IPS DF 6.9 (cell line): ENCODE measurements at places on chromosomes 16 and 17.

- no peak for DNase-seq
These were observed 2.3 kb downstream of the RSAD1 start for GRCh38 chr17:50480854-50481490.

DNA sequence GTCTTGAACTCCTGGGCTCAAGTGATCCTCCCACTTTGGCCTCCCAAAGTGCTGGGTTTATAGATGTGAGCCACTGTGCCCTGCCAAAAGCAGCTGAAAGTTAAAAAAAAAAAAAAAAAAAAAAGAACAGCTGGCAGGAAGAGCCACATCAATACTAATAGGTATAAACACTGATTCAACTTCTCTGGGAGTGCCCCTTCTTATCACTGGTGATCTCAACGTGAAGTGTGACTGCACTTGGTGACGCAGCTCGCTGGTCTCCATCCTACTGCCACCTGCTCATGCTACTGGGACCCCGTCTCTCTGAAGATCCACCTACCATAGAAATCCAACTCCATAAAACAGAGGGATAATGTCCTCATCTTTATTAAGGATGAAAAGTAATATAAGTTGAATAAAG is 40.8 kb downstream of the RNF157 start:
- no peak for DNase-seq

GRCh38 chr16:6146874-6147425 is 1049.4 kb upstream of the EEF2KMT start:
- DNase-seq: peak; percentile 31

DNA sequence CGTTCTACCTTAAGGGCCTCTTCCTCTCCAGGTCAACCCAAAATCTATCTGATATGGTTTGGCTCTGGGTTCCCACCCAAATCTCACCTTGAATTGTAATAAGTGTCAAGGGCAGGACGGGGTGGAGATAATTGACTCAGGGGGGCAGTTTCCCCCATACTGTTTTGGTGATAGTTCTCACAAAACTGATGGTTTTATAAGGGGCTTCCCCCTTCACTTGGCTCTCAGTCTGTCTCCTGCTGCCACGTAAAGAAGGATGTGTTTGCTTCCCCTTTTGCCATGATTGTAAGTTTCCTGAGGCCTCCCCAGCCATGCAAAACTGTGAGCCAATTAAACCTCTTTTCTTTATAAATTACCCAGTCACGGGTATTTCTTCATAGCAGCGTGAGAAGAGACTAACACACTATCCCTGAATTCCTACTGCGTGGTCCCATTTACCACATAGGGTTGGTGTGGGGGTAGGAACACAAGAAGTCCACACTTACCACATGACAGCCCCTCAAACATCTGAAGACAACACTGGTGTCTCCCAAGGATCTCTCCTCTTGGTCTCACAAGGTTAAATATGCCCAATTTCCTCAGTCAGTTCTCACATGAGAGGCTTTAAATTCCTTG is 8.2 kb downstream of the COTL1 start:
- no peak for DNase-seq

DNA sequence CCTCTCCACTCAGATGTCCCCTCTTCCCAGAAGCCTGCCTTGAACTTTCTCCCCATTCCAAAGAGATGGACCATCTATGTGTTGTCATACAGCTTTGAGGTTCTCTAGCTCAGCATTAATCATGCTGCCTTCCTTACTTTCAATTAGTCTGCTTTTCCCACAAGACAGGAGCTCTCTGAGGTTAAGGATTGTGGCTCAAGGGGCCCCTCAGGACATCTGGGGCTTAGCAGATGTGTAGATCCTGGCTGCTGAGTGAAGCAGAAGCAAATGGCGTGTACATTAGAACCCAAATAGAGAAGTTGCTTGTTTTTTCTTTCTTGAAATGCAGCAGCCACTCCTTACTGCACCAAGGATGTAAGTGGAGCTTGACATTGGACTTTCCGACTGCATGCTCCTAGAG is 330.5 kb upstream of the TNRC6C start:
- no peak for DNase-seq

GRCh38 chr17:4499431-4500190 is 930 bp downstream of the SPNS2 start:
- DNase-seq: no peak

- DNase-seq: no peak
These were observed 28.2 kb upstream of the ZC3H18 start for GRCh38 chr16:88541831-88542616.

DNA sequence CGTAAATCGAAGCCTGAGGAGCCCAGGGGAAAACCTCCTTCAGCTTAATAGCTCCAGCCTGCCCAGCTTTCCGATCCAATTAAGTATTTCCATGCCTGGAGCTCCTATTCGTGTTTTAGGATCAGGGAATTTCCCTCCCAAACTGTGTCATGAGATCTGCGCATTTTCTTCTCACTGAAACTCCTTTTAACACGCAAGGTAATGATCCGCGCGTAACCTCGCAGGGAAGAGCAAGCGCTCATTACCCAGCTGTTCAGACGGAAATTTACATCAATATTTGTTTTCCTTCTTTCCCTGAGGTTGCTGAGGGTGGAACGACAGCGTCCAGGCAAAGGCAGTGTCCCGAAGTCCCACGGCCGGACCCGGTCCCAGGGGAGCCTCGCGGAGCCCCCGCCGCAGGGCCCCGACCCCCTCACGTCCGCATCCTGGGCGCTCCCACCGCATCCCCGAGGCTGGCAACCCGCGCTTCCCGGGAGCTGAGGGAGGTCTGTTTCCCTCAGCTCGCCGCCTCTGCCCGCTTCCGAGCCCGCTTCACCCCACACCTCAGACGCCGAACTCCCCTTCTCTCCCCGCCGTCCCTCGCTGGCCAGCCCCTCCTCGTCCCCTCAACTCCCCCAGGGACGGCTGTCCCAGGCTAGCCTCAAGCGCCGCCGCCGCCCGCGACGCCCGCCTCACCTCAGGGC is 415 bp downstream of the ABCA5 start:
- DNase-seq: no peak

GRCh38 chr17:68182940-68183551 is 64.8 kb upstream of the AMZ2 start:
- DNase-seq: no peak

GRCh38 chr17:30600060-30600829 is 123.0 kb downstream of the GOSR1 start:
- peak; percentile 73 for DNase-seq

- no peak for DNase-seq
These were observed 23.3 kb downstream of the STAT5B start for GRCh38 chr17:42252597-42253550.

DNA sequence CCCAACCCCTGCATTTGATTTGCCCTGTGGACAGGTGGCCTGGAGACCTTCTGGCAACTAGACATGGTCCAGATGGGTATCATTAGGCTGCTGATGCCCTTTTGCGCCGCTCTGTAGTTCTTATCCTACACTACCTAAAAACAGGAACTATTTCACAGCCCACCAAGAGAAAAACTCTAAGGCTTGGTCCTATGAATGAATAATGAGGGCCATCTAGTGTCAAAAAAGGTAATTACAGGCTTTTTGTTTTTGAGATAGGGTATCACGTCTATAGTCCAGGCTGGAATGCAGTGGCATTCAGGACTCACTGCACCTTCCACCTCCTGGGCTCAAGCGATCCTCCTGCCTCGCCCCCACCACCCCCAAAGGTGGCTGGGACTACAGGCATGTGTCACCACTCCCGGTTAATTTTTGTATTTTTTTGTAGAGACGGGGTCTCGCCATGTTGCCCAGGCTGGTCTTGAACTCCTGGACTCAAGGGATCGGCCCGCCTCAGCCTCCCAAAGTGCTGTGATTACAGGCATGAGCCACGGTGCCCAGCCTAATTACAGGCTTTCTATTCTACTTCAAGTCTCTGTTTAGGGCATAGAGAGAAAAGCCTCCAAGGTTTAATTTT is 20.9 kb downstream of the COIL start:
- DNase-seq: peak; percentile 45

- no peak for DNase-seq
These were observed 18.4 kb downstream of the LIMD2 start for GRCh38 chr17:63681530-63681929.

GRCh38 chr16:48608871-48609651 is 919 bp downstream of the N4BP1 start:
- no peak for DNase-seq

GRCh38 chr17:40034426-40035161 is 19.4 kb downstream of the CSF3 start:
- DNase-seq: no peak

GRCh38 chr16:19520861-19521331 is 1.0 kb downstream of the GDE1 start:
- DNase-seq: no peak

DNA sequence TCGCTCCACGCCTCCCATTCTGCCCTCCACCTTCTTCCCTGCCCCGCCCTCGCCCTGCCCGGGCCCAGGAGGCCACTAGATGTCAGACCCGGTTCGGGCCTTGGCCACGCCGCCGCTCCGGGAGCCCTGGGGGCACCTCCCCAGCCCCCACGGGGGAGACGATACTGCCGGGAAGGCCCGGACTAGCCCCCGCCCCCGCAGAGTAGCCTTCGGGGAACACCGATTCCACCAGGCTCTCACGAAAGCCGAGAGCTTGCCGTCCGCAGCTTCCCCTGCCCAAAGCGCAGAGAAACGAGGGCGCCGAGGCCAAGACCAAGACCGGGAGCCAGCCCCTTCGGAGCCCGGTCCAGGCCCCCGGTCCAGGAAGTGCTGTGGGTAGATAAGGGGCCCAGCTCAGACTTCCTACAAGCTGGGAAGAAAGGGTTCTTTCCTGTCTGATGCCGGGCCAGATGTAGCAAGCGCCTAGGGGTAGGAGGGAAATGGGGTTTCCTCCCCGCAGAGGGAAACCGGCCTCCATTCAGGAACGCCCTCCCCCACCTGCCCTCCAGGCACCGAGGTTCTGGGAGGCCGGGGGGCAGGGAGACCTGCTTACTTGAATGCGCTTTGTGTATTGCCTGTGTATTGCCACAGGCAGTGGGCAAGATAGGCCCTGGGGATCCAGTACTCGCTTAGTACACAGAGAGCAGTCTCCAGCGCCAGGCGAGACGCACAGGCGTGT is 806 bp upstream of the CYB561 start:
- no peak for DNase-seq

DNA sequence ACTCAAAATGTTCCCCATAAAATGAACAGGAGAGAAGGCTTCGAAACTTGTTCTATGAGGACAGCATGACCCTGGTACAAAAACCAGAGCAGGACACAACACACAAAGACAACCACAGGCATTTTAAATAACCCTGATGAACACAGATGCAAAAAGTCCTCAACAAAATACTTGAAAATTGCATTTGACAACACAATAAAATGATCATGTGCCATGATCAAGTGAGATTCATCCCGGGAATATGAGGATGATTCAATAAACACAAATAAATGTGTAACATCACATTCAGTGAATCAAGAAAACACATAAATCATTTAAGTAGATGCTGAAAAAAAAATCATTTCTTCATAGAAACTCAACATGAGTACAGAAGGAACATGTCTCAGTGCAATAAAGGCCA is 208.4 kb upstream of the WSB1 start:
- no peak for DNase-seq

DNA sequence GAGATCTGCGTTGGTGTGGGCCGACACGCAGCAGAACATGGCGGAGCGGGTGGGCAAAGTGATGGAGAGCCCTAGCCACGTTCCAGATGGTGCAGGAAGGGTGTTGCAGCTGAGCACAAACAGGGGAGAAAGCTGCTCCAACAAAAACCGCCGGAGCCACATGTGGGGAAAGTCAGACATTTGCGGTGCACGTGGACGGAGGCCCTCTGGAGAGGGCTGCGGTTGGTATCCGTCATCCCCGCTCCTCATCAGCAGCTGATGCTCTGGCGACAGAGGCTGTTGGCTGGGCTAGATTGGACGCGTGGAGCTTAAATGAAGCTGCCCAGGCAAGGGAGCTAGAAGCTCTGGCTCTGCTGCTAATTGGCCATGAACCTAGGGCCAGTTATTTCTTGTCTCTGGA is 43.5 kb upstream of the ADCY9 start:
- DNase-seq: no peak

DNA sequence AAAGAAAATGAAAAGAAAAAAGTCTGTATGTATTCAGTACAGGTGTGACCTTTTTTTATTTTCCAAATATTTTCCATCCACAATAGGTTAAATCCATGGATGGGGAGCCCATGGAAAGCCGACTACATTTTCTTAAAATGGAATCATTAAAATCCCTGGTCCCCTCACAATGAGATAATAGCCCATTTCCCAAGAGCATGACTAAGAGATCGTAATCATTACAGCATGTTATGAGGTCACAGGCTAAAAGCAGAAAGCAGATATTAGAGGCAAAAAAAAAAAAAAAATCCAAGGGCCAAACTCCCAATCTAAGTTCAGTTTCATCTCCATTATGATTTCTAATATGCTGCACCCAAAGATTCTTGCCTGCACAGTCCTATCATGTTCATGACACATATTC is 44.7 kb downstream of the CYTH1 start:
- no peak for DNase-seq

- DNase-seq: no peak
These were observed 631 bp downstream of the TBL3 start for GRCh38 chr16:1972490-1972877.

DNA sequence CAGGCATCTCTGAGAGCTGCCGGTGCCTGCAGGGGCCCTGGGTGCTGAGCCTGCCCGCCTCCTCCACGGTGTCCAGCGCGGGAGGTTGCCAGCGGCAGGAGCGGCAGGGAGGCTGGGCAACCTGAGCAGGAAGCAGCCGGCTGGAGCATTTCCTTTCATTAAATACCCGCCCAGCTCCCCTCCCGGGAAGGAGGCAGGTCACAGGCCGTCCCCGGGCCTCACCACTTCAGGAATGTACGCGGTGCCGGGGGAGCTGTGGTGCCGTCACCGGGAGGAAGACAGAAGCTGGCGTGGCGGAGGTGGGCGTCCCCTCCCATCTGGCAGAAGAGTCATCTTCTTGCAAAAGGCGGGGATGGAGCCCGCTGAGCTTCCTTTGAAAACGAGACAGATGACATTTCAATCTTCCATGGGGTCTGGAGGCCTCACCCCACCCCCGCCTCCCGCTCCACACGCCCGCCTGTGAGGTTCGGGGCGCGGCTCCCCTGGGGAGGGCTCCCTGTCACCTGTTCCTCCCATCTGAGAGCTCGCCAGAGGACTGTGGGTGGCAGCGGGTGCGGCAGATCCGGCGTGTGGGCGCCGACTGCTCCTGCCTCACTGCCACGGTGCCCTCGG is 16.0 kb downstream of the SOX8 start:
- DNase-seq: no peak

DNA sequence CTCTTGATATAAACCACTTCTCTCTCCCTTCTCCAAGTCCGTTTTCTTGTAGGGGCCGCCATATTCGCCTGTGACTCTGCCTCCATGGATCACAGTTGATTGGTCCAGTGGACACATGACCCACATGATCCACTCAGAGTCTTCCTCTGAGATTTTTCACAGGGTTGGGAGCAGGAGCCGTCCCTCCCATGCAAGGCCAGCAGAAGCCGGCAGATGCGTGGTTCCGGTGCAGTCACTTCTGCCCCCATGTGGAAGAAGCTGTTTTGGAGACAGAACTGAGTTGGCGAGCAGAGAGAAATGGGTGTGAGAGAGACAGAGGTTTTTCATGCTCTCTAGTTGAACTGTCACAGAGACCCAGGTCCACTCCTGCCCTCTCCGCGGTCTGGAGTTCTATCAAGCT is 83.3 kb downstream of the C16orf95 start:
- no peak for DNase-seq
